ENCODE measurements at places on chromosomes 6 and 20.

DNA sequence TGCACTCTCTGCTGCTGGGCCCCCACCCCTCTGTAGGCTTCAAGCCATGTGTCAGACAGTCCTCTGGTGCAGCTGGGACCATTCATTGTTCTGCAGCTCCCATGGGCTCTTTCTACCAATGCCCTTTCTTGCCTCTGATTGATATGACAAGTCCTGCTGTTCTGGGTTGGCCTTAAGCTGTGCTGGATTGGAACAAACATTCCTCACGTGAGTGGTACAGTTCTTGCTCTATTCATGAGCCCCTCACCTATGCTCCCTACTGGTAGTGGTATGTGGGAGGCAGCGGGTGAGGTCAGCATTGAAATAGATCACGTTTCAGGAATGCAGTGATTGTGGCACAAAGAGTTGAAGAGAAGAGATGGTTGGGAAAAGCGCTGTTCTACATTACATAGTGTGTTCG is 48.8 kb upstream of the RALY start:
- no peak for DNase-seq
- H3K27me3 ChIP-seq, result no peaks in the 10 kb centered on the region
- no peaks in the 10 kb centered on the region for H3K4me1 ChIP-seq
- H3K36me3 ChIP-seq, result no peaks in the 10 kb centered on the region
- H3K4me3 ChIP-seq, result no peak overlapping the region

DNA sequence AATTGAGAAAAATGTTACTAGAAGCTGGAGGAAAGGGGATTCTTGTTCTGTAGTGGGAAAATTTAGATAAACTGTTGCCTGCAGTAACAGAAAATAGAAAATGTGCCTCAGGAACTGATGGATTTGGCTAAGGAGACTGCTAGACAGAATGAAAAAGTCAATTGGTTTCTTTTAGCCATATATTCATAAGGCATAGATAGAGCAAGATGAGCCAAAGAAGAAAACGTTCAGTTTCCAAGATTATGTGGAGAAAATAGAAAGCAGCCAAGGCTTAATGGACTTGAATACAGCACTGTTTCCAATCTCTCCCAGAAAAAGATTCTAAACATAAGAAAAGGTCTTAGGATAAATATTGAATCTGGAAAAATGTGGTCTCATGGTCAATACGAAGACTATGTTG is 115.1 kb upstream of the TCF21 start:
- no peak for DNase-seq
- no peaks in the 10 kb centered on the region for H3K36me3 ChIP-seq
- no peaks in the 10 kb centered on the region for H3K27me3 ChIP-seq
- H3K4me3 ChIP-seq, result no peak overlapping the region

DNA sequence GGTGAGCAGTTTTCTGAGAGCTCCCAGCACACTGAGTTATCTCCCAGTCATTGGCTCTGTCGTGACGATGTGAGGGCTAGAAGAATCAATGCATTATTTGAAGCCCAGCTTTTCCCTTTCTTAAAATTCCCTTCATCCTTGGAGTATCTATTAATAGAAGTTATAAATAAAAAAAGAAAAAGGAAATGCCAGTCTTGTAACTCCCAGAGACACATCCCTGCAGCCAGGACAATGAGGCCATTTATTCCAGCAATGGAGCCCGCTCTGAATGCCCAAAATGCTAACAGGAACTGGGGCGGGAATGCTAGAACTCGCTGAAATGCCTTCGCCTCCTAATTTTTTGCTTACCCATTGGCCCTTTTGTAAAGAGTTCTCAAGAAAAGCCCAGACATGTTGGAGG is 305.8 kb downstream of the TFAP2C start:
- DNase-seq, result no peak
- H3K27me3 ChIP-seq, result no peaks in the 10 kb centered on the region
- H3K36me3 ChIP-seq, result no peaks in the 10 kb centered on the region
- no peaks in the 10 kb centered on the region for H3K4me1 ChIP-seq
- no peak overlapping the region for H3K27ac ChIP-seq
- no peak overlapping the region for H3K4me3 ChIP-seq

GRCh38 chr6:89385156-89385667 is 26.9 kb downstream of the RRAGD start:
- no peak overlapping the region for H3K27ac ChIP-seq
- no peaks in the 10 kb centered on the region for H3K4me1 ChIP-seq
- no peaks in the 10 kb centered on the region for H3K36me3 ChIP-seq
- H3K4me3 ChIP-seq, result no peak overlapping the region
- no peaks in the 10 kb centered on the region for H3K27me3 ChIP-seq

DNA sequence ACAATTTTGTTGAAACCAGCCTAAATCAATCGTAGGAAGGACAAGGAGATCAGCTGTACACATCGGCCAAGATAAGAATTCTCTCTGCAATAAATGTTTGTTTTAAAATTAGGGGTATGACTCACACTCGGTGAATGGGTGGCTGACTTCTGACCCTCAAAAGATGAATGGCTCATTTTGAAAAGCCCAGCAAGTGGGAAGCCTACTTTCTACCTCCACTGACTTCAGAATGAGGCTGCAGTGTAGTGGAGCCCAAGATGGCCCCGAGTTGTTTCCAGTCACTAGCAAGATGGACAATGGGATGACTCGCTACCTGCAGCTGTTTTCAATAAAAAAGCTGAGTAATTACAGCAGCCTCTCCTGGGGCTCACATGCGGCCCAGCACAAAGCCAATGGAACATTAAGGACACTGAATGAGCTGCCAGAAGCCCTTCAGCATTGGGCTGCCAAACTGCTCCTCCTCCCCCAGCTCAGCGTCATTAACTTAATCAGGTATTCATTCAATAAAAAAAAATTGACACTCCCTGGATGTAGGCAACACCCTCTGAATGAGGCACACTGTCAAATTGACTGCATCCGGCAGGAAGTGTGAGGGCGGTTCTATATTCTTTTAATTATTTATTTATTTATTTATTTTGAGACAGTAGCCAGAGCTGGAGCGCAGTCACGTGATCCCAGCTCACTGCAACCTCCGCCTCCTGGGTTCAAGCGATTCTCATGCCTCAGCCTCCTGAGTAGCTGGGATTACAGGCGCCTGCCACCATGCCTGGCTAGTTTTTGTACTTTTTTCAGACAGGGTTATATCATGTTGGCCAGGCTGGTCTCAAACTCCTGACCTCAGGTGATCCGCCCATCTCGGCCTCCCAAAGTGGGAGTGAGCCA is 107.3 kb downstream of the GMPR start:
- no peaks in the 10 kb centered on the region for H3K36me3 ChIP-seq
- no peak overlapping the region for H3K4me3 ChIP-seq
- no peaks in the 10 kb centered on the region for H3K27me3 ChIP-seq
- DNase-seq, result no peak
- H3K27ac ChIP-seq, result no peak overlapping the region

DNA sequence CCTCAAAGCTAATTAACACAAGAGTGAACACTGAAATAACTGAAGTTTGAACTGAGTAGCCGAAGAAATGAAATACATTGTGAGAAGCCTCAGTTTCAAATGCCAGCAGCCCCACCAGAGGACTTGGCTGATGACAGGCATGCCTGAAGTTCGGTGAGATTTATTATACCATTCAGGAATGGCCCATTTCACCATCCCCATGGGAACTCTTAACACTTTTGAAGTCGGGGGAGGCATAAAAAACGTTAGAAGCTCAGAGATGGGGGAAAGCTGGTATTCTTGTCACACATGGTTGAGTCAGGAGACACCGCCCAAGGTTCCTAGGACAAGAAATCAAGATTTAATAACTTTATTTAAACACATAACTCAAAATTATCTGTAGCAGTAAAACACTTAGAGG is 17.6 kb upstream of the SLC22A3 start:
- no peaks in the 10 kb centered on the region for H3K36me3 ChIP-seq
- DNase-seq, result no peak
- H3K4me1 ChIP-seq, result no peaks in the 10 kb centered on the region
- H3K27me3 ChIP-seq, result no peaks in the 10 kb centered on the region
- H3K4me3 ChIP-seq, result no peak overlapping the region

- no peak overlapping the region for H3K27ac ChIP-seq
- peaks cover 35% of the 10 kb centered on the region for H3K4me1 ChIP-seq
- H3K27me3 ChIP-seq, result no peaks in the 10 kb centered on the region
- no peaks in the 10 kb centered on the region for H3K36me3 ChIP-seq
These were observed 18.0 kb downstream of the HECA start for GRCh38 chr6:139152892-139153271.
